GM23338 (cell line): ENCODE measurements at places on chromosomes 5 and 9. TPM values are rescaled to one million over a fixed set of nuclear protein-coding genes. Genes with fewer than 3 reads are reported as not detected.

The INSL6 gene
- total RNA-seq: not detected in 2 replicates

DNA sequence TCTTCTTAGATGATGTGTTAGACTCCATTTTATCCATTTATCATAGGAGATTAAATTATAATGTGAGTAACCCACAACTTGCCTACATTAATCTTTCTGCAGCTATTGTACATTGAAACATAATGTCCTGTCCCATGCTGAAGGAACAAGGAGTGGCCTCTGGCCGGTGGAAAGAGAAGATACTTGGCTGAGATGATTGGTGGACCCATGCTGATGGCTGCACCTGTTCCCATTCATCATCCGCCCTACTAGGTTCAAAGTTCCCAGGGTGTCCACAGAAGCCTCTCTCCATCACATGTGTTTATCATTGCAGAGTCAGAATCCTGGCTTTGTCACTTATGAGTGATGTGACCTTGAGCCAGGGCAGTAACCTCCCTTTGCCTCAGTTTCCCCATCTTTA is 24.7 kb downstream of the FBXL7 start:
- no peaks in the 10 kb centered on the region for H3K36me3 ChIP-seq
- H3K27ac ChIP-seq: no peak overlapping the region
- no peak for DNase-seq
- no peak overlapping the region for H3K4me3 ChIP-seq
- peaks cover 27% of the 10 kb centered on the region for H3K4me1 ChIP-seq

DNA sequence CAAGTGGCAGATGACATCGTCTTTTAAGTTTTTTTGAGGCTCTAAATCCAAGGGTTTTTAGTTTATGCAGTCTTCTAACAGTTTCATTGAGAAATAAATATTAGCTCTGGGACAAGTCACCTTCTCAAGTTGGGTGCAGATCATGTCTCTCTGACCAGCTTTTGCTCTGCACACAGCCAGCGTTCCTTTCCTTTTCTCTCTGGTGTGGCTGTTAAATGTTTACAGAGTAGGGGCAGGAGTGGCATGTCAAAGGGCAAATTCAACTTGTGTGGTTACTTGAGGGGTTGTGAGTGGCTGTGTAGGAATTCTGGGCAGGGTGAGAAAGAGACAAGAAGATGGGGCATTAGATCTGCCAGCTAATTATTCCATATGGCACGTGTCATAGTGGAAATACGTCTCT is 187.5 kb upstream of the HMHB1 start:
- H3K36me3 ChIP-seq: no peaks in the 10 kb centered on the region
- no peak for DNase-seq
- no peaks in the 10 kb centered on the region for H3K27me3 ChIP-seq
- no peak overlapping the region for H3K4me3 ChIP-seq
- no peak overlapping the region for H3K27ac ChIP-seq
- no peaks in the 10 kb centered on the region for H3K4me1 ChIP-seq

DNA sequence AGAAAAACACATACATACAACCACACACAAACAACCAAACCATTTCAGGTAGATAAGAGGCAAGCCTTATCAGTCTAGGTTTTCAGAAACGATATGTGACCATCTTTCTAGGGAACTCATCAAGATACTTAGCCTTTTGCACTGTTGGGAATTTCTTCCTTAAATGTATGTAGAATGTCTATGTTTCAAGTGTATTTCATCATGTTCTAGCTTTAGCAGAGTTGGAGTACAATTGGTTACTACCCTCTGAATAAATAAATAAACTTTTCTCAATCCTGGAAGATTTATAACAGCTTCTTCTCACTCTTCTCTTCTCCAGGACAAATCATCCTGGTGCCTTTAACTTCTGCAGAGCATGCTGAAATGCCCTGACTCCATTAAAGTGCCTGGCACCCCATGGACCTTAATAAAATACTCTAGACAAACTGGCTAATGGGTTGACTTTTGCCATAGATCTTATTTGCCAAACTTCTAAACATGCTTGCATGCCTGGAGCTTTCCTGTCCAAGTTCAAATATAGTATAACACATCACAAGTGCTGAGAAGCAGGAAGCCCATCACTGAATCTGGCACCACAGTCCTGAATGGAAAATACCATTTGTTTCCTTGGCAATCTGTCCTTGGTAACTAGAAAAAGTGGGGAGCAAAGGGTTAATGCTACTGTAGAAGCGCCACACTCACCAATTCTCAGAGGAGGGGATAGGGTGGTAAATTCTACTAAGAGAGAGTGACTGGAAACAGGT is 33.1 kb upstream of the ZNF462 start:
- H3K4me3 ChIP-seq: no peak overlapping the region
- H3K27me3 ChIP-seq: no peaks in the 10 kb centered on the region
- no peak overlapping the region for H3K27ac ChIP-seq

The KIF24 gene
- total RNA-seq: 4.4 and 4.7 TPM in 2 replicates

GRCh38 chr5:154220625-154221024 is 30.1 kb downstream of the GALNT10 start:
- H3K4me3 ChIP-seq: no peak overlapping the region
- peaks cover 42% of the 10 kb centered on the region for H3K4me1 ChIP-seq
- H3K27me3 ChIP-seq: no peaks in the 10 kb centered on the region
- H3K27ac ChIP-seq: 0 out of 2 replicates have a peak overlapping the region, but pooled peaks have one; percentile 2
- DNase-seq: no peak

The LHX3 gene
- total RNA-seq: not detected in 2 replicates

- 0 out of 2 replicates have a peak, but pooled peaks cover 5% of the 10 kb centered on the region for H3K36me3 ChIP-seq
Observed at GRCh38 chr5:6557807-6558575, 74.9 kb downstream of the NSUN2 start.

The CCDC152 gene
- total RNA-seq: 13.9 and 16.2 TPM in 2 replicates

GRCh38 chr9:12289711-12290110 is 403.5 kb upstream of the TYRP1 start:
- H3K27me3 ChIP-seq: no peaks in the 10 kb centered on the region
- no peaks in the 10 kb centered on the region for H3K36me3 ChIP-seq
- H3K4me3 ChIP-seq: no peak overlapping the region
- no peak overlapping the region for H3K27ac ChIP-seq

DNA sequence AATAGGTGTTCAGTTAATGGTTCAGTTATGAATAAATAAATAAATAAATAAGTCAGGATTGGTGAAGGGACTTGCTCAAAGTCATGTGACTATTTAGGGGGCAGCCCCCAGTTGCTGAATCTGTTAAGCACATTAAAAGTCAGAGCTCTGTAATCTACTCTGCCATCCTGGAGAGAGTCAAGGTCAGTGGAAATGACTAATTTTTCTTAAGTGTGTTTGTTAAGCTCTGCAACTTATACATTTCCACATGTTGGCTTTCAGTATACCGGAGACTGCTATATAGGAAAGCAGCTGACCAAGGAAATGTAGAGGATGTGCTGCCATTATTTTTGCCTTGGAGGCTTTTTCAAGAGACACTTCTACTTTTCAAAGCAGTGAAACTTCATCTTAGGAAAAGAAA is 57.9 kb downstream of the KIAA1958 start:
- no peaks in the 10 kb centered on the region for H3K27me3 ChIP-seq
- H3K4me1 ChIP-seq: peaks cover 35% of the 10 kb centered on the region
- H3K4me3 ChIP-seq: no peak overlapping the region
- no peak for DNase-seq
- H3K27ac ChIP-seq: 0 out of 2 replicates have a peak overlapping the region, but pooled peaks have one; percentile 4

DNA sequence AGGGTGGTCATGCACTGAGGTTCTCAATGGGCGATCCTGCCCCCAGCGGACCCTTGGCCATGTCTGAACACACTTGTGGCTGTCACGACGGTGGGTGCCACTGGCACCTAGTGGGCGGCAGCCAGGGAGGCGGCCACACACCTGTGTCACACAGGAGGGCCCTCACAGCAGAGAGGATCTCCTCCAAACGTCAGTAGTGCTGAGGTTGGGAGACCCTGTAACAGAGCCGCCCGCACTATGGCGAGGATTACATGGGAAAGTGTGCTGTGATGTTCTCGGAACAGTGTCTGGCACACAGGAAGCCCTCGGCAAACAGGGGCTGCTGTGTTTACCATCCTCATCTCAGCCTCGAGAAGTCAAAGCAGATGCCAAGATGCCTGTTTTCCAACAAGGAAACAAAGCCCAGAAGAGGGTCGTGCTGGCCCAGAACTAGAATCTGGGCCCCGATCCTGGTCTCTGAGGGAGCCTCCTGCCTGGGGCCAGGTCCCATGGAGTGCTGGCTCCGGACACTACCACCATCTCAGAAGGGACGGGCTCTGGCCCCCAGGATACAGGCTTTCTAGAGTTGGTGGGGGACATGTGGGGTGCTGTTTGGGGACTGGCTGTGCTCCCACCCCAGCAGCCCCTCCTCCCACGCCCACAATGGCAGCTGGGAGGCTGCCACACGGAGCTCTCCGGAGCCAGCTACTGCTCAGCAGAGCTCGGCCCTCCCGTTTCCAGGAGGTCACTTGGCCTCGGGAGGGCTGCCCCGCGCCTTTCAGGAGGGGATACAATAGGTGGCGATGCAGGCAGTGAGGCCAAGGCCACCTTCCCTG is 48.2 kb downstream of the DBH start:
- no peak overlapping the region for H3K27ac ChIP-seq
- H3K4me3 ChIP-seq: no peak overlapping the region
- H3K27me3 ChIP-seq: no peaks in the 10 kb centered on the region

The IL13 gene
- not detected in 2 replicates for total RNA-seq

The FOXD4L5 gene
- total RNA-seq: not detected in 2 replicates

DNA sequence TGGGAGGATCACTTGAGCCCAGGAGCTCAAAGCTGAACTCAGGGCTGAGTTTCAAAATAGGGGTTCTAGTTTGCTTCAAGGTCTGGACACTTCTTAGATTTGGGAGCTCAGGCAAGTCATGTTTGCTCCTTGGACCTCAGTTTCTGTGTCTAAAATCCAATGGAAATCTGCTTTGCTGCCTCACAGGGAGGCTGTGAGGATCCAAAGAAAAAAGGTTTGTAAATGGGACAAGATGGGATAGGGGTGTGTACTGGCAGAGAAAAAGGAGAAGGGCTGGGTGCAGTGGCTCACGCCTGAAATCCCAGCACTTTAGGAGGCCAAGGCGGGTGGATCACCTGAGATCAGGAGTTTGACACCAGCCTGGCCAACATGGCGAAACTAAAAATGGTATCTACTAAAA is 39.6 kb upstream of the SH3PXD2B start:
- H3K27me3 ChIP-seq: no peaks in the 10 kb centered on the region
- no peak for DNase-seq
- H3K4me3 ChIP-seq: no peak overlapping the region

The SHB gene
- total RNA-seq: 8.4 and 14.0 TPM in 2 replicates

DNA sequence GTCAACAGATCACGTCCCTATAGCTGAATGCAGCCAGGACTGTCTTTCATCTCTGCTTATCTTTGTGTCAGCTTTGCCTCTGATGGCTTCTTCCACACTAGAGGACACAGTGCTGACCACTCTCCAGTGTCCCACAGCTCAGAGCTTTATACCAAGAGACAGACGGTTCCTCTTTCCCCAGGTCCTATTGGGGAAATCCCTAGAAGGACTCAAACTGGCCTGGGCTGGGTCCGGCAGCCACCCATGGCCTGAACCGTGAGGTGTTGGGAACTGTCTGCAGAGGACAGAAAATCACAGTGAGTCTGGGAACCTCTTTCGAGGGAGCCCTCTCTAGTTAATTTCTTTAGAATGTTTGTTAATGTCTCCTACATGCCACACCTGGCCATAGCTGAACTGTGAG is 68.3 kb upstream of the SHB start:
- no peak overlapping the region for H3K27ac ChIP-seq
- H3K27me3 ChIP-seq: no peaks in the 10 kb centered on the region
- H3K4me3 ChIP-seq: no peak overlapping the region
- no peak for DNase-seq
- H3K4me1 ChIP-seq: peaks cover 6% of the 10 kb centered on the region

DNA sequence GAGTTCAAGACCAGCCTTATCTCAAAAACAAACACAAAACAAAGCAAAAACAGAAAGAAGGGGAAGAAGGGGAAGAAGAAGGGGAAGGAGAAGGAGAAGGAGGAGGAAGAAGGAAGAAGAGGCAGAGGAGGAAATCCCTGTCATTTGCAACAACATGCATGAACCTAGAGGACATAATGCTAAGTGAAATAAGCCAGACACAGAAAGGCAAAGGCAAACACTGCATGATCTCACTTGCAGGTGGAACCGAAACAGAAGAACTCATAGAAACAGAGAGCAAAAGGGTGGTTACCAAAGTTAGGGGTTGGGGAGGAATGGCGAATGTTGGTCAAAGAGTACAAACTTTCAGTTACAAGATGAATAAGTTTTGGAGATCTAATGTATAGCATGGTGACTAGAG is 135.4 kb downstream of the UGCG start:
- H3K4me3 ChIP-seq: no peak overlapping the region
- no peak for DNase-seq
- H3K36me3 ChIP-seq: no peaks in the 10 kb centered on the region
- H3K4me1 ChIP-seq: peaks cover 10% of the 10 kb centered on the region; the same call in 1 of the 2 replicates
- H3K27me3 ChIP-seq: no peaks in the 10 kb centered on the region

GRCh38 chr5:145531038-145531734 is 304.0 kb downstream of the PRELID2 start:
- no peaks in the 10 kb centered on the region for H3K4me1 ChIP-seq
- no peaks in the 10 kb centered on the region for H3K27me3 ChIP-seq
- no peak for DNase-seq
- no peak overlapping the region for H3K27ac ChIP-seq
